Stimulated activated CD8-positive, alpha-beta memory T cell treated with anti-CD3 and anti-CD28 coated beads, Interleukin-15, amount 100 ng/mL, for 24 hours (primary cell): ENCODE measurements at places on chromosomes 3 and 15.

DNA sequence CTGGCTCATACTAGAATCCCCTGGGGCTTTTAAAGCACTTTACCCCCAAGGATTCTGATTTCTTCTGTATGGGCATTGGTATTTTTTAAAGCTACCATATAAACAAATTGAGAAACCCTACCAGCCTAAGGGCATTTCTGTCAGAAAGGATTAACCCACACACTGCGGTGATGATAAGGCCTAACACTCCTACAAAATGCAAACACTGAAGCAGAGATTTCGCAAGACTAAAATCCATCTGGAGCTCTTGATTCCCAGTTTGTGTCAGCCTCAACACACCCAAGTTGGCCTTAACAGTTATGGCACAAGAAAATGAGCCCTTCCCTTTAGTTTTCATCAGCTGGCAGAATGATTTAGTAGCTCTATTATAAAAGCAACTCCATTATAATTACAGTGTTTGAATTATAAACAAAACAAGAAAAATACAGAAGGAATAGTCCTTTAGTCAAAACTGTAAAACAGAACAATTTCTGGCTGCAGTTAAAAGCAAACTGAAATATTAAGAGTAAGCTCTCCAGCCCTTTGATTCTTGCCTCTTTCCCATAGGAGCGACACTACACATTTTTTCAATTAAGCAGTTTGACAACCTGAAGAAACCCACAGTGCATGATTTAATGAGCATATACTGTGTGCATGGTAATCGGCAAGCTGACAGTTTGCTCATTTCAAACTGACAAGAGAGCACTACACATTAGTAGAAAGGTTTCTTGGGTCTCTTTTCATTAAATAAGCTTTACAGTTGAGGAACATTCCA is 441.2 kb downstream of the FHIT start:
- no peak for DNase-seq

GRCh38 chr3:10286596-10287295 is 6.0 kb downstream of the GHRL start:
- no peak for DNase-seq

DNA sequence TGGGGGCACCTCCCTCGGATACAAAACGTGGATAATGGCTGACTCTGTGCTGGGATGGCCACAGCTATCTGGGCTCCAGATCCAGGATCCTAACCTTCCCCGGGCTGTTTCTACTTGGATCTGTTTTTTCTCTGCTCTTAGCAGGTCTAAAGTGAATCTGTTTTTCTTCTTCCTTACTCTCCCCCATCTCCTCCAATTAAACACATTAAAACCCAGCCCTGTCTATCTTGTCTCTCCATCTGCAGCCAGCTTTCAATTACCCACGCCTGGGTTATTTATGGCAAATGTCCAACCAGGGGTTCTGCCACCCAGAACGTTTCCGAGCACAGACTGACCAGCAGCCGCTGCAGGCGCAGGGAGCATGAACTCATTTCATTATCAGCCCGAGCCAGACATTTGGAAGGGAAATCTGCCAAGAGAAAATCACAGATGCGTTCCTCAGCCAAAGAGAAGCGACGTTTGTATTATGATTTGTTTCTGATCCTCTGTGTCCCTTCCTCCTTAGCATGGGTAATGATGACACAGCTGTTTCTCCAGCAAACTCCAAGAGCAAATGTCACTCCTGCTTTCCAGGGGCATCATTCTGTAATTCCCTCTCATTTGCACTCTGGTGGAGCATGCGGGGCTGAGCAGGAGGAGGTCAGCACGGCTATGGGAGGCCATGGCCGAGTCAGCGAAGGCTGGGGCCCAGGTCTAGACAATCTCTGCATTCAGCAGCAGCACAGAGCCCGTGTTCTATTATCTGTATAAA is 42.0 kb downstream of the UMPS start:
- no peak for DNase-seq

DNA sequence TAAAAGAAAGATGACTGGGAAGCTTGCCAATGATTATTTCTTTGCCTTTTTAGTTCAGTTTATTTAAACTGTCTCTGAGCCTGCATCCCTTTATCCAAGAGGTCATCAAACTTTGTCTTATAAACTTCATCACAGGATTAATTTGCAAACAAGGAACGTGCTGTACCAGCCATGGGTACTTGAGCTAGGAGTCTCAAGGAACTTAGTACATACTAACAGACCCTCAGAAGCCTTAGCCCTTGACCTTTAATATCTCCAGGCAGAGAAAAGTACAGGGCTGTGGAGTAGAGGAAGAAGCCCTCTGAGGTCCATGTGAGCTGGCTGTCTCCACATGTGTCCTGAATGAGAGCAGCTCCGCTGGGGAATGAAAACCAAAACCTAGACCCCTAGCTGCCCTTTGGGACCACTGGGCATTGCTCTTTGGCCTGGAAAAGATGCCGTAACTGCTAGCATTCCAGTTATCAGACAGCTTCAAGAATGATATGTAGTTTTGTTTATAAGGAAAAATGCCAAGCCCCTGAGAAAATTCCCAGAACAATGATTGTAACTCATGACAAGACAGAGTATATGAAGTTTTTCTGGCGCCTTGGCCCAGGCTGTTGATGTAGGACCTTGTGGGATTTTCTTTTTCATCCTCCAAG is 92.1 kb downstream of the ASB7 start:
- no peak for DNase-seq

- no peak for DNase-seq
Observed at GRCh38 chr3:22728406-22728805, 474.7 kb upstream of the UBE2E2 start.

- DNase-seq: no peak
Observed at GRCh38 chr3:43224405-43225073, 61.8 kb upstream of the SNRK start.

DNA sequence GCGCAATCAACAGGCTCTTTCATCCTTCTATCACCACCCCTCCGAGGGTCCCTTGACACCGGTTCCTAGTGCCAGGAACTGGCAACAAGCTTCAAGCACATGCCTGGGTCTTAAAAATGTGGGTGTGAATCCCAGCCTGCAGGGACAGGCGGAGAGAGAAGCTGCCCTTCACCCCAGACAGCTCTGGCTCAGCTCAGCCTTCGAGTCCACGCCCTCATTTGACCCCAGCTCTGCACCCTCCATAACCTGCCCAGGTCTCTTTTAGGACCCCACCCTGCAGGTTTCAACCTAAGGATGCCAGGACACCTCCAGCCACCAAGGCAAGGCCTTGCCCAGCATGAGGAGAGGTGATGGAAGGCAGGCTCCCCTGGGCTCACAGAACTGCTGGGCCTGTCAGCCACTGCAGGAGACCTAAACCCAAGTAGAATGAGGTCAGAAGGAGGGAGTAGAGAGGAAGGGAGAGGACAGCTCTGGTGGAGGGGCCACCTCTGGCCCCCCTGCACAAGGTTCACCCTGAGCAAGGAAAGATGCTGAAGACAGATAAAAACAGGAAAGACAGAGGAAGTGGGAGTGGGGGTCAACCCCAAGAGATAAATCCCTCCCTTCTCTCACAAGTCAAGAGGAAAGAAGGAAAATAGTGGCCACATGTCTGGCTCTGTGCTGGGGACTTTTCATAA is 2.6 kb upstream of the LOXL1 start:
- DNase-seq: no peak

DNA sequence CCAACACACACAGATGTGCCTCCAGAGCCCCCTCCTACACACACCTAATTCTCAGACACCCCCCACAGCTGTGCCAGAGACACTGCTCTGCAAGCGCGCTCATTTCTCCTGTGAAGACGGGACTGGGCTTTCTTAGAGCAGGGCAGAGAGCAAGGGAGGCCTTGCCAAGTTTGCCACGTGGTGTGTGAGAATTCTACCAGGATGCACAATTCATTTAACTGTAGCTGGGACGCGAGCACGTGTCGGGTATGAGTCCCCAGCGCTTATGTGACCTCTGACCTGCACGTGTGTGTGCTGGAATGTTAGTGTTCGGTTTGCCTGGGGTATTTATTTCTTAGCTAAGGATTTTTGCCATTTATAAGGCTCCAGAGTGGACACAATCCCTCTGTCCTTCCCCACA is 37.0 kb downstream of the FEM1B start:
- no peak for DNase-seq

- no peak for DNase-seq
Observed at GRCh38 chr15:31478702-31479221, 152.1 kb downstream of the KLF13 start.

DNA sequence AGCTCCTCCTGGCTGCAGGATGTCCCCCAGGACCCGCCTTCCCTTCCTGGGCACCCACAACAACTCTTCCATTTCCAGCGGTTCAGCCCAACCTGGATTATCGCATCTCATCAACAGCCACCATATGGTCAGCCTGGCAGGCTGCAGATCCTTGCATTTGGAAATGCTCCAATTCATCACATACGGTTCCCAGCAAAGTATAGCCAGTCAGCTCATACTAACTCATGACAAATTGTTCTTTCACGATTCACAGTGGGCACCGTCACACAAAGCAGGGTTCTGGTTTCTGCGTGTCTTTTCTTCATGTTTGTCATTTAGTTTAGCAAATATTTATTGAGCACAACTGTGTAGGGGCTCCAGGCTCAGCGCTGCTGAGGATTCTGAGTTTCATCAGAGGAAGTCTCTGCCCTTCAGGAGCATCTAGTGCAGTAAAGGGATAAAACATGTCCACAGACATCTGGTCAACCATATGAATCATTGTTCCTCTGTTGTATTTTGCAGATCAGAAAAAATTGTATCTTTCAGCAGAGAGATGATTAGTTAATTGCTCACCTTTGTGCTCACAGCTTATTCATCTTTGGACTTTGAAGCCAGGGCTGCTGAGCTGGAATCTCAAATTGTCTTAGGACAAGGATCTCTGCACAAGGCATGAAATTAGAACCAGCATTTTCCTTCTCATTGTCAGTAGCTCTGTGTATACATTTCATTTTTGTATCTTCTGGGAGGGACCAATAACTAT is 125.1 kb downstream of the GABRG3 start:
- no peak for DNase-seq

- no peak for DNase-seq
Observed at GRCh38 chr3:16888785-16889607, 4.2 kb downstream of the PLCL2 start.

- no peak for DNase-seq
Observed at GRCh38 chr3:107524326-107524840, 1.6 kb downstream of the BBX start.

DNA sequence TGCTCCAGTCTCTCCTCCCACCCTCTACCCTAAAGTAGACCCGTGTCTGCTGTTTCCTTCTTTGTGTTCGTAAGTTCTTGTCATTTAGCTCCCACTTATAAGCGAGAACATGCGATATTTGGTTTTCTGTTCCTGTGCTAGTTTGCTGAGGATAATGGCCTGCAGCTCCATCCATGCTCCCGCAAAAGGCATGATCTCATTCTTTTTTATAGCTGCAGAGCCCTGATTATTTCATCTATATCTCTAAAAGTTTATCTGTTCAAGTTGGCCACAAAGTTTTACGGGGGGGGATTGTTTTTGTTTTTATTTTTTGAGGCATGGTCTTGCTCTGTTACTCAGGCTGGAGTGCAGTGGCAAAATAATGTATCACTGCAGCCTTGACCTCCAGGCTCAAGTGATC is 4.4 kb upstream of the NEO1 start:
- DNase-seq: no peak

DNA sequence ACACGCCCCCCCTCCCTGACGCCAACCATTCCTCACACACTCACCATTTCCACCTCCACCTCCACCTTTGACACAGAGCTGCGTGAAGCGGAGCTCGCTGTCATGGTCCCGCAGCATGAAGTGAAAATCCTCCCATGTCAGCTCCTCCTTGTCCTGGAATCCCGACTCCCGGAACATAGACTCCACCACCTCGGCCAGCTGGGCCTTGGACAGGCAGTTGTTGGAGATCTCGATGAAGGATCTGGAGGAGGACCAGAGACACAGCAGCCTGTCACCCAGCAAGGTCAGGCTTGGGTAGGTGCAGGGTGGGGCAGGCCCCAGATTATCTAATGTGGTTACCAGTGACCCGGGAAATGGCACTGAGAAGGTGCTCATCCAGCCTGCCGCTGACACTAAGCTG is 12.2 kb downstream of the DUOX2 start:
- no peak for DNase-seq

GRCh38 chr3:46695177-46695961 is 1.9 kb upstream of the ALS2CL start:
- DNase-seq: no peak

DNA sequence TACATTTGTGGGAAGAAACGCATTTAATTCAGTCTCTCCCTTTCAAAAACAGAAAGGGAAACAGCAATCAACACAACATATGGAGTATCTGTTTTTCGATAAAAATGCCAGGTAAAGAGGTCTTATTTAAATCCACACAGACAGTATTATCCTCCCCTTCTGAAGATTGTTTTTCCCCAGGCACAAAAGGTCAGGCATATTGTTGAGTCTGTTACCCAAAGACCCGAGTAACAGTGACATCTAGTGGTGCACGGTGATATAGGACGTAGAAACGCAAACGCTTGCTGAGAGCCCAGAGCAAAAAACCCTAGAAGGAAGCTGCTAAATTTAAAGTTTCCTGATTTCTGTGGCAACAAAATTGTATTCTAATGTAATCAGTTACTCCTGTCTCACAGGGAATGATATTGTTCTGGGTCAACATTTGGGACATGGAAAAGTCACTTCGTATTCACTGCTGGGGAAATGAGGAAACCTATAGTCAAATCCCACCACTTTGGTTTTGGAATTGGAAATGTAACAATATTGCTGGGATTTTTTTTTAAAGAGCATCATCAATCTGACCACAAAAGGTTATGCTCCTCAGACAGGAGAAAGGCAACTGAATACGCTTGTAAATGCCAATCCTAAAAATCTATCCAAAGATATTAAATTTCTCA is 312.7 kb upstream of the CCDC54 start:
- peak; percentile 2 for DNase-seq

DNA sequence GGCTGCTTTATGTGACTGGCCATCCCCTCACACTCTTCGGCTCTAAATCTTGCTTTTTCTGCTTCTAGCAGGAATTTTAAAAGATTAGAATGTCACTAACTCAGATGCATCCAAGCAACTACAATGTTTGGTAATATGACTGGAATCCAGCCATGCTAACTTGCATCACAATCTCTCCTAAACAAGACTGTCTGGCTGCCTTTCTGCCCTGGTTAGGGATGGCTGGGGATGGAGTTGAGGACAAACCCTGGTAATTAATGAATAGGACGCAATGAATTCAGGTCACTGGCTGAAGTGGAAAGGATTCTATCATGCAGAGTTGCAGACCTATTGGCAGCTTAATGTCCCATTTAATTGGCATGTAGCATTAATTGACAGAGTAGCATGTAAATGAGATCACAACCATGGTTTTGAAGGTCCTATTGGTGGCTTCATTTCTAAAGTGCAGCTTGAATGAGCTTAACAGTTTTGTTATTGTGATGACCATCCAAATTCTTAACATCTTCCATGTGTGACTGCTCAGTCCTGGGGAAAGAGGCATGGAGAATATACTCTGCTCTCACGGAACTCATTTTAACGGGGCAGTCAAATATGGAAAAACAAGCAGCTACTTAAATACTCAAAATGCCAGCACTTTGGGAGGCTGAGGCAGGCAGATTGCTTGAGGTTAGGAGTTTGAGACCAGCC is 21.7 kb downstream of the NMNAT3 start:
- no peak for DNase-seq

DNA sequence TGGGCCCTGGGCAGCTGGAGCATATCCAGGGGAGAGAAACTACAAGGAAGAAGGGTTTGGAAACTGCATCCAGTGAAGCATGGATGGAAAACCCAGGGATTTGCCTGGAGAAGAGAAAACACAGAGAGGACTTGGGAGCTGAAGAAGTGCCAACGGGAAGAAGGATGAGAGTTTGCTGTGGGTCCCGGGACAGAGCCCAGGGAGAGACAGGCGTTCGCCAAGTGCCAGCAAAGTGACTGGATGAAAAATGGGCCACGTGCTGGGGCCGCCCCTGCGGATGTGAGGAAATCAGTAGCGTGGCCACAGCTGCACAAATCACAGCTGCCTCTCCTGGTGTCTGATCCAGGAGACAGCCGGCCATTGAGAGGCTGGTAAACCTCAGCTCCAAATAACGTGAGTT is 70.4 kb downstream of the HES1 start:
- no peak for DNase-seq
